ENCODE measurements at places on chromosomes 3 and 15.

GRCh38 chr3:57281715-57282114 is 10.8 kb downstream of the ASB14 start:
- DNase-seq: no peak

DNA sequence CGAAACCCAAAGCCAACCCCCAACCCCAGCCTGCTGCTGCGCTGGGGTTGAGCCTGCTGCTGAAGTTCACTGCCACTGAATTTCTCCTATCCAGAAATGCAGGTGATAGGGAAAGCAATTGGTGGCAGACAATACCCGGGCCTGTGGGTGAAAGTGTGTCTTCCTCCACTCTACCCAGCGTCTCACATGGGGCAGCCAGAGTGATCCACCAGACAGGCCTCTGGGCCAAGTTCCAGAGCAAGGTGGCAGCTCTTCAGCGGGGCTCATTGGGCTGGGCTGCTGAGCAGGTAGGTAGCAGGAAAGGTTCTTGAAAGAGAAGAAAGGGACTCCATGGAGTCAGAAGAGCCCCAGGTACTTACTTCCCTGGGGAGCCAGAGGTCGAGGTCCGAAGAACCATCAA is 6.0 kb downstream of the ADCY5 start:
- no peak for DNase-seq

DNA sequence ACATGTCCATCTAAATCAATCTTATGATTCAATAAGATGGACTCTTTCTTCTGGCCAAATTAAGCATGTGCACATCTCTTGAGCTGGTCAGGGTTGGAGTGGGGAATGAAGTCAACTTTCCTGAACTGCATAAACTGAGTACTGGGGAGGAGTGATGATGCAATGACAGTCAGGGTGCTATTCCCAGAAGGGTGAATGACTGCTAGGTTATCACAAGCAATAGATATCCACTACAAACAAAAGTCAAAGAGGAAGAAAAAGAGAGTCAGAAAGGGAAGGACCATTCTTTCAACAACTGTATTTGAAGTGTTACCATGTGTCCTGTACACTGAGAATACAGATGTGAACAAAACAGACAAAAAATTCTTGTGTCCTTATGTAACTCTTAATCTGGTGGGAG is 70.0 kb downstream of the ALCAM start:
- no peak for DNase-seq

GRCh38 chr3:45441584-45442310 is 53.4 kb downstream of the LARS2 start:
- DNase-seq: no peak

- no peak for DNase-seq
Measured at GRCh38 chr15:89761929-89762328, 10.9 kb upstream of the MESP1 start.

DNA sequence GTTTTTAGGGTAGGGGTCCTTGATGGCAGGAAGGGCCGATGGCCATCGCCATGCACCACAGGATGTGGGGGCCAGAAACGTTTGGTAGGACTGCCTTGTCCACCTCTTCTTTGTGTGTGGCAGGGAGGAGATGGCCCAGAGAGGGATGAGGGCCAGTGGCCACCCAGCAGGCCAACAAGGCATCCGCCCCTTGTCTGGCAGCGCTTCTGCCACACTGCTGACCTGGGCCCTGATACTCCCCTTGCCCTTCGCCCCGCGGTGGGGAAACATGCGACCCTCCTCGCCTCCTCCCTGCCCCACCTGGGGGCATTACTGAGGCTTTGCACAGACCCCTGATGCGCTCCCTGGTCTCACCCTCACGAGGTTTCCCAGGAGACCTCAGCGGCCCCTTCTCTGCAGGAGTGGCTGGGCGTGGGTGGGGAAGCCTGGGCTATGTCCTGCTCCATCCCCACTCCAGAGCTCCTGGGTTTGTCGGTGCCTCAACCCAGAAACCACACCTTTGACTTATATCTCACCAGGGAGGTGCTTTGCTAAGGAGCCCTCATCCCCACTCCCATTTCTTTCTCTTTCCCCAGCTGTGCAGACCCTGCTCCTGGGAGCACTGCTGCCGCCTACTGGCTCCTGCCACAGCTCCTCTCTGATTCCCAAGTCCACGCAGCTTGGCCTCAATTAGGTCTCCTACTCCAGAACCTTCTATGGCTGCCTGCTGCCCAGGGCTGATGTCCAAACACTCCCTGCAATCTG is 38.7 kb downstream of the FEM1B start:
- DNase-seq: no peak

DNA sequence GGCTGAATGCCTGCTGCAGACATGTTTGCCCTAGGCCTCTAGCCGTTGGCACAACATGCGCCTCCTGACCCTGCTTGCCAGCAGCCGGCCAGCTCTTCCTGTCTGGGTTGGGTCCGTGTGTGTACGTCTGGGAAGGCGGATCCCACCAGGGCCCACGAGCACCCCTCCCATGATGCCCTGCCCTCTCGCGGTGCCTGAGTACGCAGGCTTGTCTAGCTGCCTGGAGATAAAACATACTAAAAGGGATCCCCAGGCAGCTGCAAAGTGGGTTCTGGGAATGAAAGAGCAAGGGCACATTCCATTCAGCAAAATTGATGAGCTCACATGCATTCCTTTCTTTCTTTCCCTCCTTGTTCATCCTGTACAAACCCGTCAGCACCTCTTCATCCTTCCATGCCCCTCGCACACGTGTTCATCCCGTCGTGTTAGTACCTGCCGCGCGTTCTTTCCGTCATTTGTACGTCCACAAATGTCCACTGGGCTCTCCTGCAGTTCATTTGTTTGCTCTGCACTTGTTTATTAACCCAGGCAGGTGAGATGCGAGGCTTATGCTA is 74.3 kb downstream of the FBLN2 start:
- no peak for DNase-seq

DNA sequence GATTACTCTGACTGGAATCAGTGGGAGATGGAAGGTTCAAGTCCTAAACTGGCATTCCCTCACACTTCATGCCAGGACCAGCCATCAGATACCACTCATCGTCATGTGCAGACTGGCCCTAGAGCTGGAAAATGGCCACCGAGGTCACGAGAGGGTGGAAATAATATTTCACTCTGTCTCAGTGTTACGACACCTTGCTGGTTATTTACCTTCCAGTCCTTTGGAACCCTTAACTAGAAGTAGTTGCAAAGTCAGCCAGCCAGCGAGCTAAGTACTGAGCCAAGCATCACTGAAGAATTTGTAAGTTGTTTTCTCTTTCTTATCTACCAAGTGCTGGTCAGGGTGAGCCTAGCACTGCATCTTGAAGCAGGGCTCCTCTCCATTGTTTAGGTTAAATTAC is 309.9 kb upstream of the RASGRP1 start:
- DNase-seq: no peak

DNA sequence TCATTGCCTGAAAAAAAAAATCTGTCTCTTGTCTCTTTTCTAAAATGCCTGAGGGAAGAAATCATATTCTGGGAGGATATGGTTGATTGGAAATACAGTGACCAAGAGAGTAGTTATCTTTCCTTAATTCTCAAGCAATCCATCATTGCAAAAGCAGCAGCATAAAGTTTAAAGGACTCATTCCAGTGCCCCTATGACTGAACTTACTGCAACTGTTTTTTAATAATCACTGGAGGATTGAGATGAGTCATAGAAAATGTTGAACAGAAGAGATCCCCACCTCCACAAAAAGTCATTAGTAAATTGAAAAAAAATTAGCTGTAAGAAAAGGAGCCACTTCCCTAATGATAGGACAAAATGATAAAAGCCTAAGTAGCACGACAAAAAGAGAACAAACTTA is 121.5 kb downstream of the SLC9A9 start:
- no peak for DNase-seq

DNA sequence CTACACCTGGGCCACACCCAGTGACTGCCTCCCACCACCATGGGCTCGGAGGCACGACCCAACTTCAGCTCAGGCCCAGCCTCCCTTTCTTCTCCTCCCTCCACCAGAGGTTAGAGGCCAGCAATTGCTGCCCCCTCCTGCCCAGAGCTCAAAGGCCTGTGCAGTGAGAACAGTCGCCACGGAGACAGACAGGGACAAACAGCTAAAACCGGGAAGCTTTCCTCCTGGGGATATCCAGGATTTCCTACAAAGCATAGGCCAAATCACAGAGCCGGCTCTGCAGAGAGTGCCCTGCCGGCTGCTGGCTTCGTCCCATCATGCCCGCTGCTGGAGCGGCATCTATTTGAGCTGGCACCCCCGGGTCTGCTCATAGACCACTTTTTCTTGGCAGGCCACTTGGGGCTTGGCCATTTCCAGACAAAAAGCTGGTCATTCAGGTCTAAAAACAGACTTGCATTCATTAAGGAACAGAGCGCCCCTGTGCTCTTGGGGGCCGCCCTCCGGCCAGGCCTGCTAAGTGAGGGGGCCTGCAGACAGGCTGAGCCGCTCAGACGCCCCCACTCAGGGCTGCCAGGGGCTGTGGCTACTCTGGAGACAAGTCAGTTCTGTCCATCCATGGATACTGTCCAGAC is 17.5 kb downstream of the GRAMD2A start:
- no peak for DNase-seq

- no peak for DNase-seq
Measured at GRCh38 chr3:27090275-27091041, 278.7 kb downstream of the NEK10 start.

DNA sequence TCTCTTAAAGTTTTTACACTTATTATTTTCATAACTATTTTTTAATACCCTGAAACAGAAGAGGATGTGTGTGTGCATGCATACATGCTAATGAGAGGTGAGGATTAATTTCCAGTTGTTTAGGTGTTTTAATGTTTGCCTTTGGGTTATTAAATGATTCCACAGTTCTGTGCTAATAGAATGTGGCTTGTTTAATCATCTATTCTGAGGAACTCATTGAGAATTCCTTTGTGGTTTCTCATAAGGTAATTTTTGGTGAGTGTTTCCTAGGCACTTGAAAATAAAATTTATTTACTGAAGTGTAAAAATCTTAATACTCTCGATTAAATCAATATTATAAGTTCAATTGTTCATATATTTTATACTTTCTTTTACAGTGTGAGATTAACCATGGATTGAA is 38.0 kb downstream of the STAC start:
- DNase-seq: no peak

- no peak for DNase-seq
Measured at GRCh38 chr3:149016669-149017541, 25.6 kb downstream of the GYG1 start.

GRCh38 chr15:70430069-70430468 is 332.4 kb upstream of the TLE3 start:
- no peak for DNase-seq

- DNase-seq: no peak
Measured at GRCh38 chr15:98513428-98513986, 134.8 kb upstream of the IGF1R start.

DNA sequence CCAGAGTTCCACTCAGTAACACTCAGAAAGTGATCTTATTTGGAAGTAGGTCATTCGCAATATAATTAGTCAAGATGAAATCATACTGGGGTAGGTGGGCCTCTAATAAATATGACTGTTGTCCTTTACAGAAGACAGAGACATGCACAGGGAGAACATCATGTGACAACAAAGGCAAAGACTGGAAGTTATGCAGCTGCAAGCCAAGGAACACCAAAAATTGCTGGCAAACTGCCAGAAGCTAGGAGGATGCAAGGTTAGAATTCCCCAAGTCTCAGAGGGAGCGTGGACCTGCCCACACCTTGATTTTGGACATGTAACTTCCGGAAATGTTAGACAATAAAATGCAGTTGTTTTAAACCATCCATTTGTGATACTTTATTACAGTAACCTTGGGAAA is 471.5 kb upstream of the AGTR1 start:
- no peak for DNase-seq

- DNase-seq: peak; percentile 9
Measured at GRCh38 chr3:114454551-114455251, 160.9 kb downstream of the TIGIT start.

DNA sequence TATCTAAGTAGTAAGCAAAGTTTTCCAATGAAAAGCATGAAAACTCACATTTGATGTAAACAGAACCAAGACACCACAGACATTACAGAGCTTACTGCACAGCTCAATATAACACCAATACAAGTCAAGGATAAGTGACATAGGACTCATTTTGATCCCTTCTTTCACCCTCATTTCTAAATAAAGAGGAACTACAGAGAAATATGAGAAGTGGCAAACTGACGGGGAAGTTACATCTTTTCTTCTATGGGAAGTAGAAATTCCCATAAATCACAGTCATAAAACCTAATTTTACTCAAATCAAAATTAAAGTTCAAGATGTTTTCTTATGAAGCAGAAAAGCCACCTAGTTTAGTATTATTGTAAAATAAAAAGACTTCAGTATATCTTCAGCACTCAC is 3.8 kb downstream of the ATG3 start:
- DNase-seq: no peak

- no peak for DNase-seq
Measured at GRCh38 chr3:143521803-143522202, 326.5 kb downstream of the SLC9A9 start.

DNA sequence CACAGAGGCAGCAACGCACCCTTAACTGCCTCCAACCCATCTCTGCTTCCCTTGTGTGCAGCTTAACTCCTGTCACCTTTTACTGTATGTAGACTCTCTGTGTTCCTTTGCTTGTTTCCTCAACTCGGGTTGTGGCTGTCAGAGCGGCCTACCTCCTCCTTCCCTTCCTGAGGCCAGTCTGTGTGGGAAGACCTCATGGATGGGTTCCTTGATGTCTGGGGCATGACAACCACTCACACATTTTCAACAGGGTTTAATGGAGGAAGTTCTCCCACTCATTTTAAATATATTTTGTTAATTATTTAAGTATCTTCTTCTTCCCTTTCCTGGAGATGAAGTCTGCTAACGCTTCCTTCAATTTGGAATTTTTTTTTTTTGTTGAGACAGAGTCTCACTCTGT is 1.8 kb upstream of the CSPG5 start:
- DNase-seq: no peak

GRCh38 chr3:45084820-45085816 is 59.0 kb downstream of the CLEC3B start:
- no peak for DNase-seq

- DNase-seq: no peak
Measured at GRCh38 chr3:171809611-171809860, 747 bp downstream of the PLD1 start.

DNA sequence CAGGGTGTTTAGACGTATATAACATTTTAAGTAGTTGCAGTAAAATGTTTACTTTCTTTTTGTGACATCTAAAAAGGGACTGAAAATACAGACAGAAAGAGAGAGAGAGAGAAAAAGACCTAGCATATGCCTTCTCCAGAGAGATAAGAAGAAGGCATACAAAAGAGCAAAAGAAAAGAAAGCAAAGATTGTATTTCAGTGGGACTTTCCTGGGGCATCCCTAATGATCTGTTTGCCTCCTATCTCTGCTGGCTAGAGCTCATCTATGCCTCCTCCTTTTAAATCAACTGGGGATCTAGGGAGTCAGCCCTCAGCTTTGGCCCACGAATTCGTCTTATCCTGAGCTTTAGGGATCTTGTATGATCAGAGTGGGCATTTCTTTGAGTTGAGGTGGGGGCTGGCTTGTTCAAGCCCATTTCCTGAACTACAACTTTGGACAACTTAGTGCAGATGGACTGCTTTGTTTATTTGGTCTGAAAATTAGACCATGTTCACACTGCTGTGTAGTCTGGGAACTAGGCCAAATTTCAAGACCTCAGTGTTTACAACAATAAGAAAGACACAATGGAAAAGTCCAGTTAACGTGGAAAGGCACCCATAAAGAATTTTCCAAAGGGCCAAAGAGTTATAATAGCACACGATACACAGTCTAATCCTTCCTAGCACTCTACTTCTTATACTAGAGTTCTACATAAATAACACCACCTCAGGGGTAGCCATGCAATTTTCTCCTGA is 61.0 kb downstream of the ATP8B4 start:
- DNase-seq: no peak

GRCh38 chr15:100544338-100544841 is 15.6 kb upstream of the CERS3 start:
- no peak for DNase-seq

Data from CD4-positive, CD25-positive, alpha-beta regulatory T cell (primary cell).